GM13977 (cell line): ENCODE measurements at places on chromosomes 5 and 9.

GRCh38 chr9:4638968-4639367 lies 23.1 kb upstream of the PLPP6 start:
- no peak for DNase-seq

DNA sequence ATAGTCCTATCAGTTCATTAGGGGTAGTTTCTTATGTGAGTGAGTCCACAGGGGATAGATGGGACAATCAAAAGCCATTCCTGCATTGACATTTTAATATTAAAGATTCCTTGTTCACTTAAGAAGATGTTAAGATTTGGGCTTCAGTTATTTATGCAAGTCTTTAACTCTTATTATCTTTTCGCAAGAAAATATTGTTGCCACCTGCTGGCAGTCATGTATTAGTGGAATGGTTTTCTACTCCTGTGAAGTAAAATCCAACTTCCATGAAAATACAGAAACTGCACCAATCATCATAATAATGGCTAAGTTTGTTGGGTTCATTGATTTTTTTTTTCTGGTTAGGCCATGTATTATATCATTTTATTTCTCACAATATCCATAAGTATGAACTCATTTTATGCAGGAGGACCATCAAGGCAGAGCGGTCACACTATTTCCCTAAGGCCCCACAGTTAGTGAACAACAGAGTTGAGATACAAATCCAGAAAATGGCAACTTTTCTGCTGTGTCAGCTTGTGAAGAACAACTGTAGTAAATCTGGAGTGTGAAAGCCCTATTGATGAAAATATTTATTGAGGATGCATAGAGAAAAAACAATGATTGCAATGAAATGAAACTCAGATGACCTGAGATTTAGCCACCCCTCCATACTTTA lies 88.5 kb upstream of the TXNDC8 start:
- DNase-seq, result no peak

DNA sequence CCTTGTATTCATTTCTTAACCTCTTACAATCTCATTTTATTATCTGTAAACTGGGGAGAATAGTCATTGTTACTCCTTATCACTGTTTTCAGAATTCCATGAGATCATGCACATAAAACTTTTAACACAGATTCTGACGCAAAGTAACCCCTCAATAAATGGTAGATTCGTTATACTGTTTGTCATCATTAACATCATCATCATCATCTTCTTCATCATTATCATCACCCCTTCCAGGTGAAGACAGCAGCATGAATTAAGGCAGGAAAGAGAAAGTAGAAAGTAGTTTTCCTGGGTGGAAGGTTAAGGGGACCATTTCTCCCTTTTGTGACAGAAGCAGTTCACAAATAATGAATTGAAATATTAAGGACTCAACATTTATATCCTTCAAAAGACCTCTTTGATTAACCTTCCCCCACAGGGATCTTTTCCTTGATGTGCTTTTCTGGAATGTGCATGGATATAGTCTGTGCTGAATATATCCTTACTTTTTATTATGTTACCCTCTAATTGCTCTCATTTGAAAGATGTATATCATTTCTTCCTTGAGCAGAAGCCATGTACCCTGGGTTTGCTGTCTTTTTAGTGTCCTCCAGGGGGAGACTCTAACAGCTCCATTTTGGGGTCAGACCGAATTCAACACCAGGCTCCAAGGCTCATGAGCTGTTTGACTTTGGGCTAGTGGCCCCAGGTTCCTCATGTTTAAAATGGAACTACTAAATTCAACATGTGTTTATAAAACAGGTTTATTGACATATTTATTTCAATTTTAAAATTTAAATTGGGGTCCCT lies 1029.9 kb upstream of the WWC1 start:
- DNase-seq, result peak; percentile 6

DNA sequence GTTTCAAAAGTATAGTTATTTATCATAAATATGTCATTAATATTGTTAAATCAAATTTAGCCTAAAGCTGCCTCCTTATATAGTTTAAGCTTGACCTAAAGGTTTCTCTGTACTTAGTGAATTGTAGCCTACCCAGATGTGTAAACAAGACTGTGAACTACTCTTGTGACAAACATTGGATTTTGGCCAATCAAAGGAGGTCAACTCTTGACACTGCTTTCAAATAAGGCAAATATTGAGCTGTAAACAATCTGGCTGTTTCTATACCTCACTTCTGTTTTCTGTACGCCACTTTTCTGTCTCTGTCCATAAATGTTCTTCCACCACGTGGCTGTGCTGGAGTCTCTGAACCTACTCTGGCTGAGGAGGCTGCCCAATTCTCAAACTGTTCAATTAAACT lies 51.2 kb downstream of the FXN start:
- no peak for DNase-seq

DNA sequence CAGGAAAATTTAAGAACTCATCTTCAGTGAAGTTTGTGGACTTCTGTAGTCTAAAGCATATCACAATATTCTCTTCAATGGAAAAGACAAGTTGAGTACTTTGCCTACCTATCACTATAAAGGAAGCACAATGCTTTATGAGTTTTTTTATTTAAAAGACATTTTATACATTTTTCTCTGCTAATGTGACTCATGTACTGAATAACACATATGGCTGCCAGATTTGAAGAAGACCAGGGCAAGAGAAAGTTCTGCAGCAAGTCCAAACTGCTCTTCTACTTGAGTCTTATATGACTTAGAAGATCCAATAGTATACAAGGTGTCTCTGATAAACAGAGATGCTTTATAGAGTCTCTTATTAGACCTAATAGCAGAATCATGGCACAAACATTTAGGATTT lies 978.4 kb downstream of the TLE4 start:
- DNase-seq, result no peak

GRCh38 chr9:137302449-137303150 lies 529 bp upstream of the NRARP start:
- DNase-seq, result no peak

DNA sequence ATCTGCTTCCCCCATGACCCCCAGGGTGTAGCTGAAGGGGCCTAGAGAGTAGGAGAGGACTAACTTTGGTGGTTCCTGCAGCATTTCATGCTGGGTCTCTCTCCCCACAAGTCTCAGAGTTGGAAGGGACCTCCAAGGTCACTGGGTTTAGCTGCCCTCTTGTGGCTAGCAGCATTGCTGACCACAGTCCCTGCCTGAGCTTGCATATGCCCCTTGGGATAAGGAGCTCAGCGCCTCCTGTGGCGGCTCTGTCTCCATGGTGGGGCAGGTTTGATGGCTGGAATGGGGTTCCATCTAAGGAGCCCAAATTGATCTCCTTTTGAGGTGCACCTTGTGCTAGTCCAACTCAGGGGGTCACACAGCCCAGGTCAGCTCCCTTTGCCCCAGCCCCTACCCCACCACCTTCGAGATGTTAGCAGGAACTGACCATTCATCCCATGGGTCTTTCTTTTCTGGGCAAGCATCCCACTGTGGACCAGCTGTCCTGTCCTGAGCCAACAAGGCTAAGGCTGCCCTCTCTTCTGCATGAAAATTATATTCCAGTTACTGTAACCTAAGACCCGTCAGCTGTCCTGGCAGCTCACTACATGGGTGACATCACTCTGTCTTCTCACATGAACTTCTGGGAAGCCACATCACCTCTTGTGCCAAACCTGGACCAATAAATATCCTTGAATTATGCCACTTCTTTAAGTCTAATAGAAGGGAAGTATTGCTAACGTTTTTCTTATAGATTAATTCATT lies 196.2 kb downstream of the HSPA4 start:
- no peak for DNase-seq

DNA sequence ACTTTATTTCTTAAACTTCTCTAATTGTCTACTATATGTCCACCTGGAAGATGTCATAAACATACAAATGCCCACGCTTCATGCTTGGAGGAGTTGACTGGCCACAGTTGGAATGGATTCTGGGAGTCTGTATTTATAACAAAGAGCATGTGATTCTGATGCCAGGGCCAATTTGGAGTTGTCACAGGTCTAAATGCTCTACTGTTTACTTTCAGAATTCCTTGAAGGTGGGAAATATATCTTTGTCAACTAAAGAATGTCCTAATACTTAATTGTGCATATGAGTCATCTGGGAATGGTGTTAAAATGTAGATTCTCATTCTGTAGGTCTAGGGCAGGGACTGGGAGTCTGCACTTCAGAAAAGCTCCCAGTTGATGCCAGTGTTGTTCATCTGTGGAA lies 196.1 kb downstream of the ANXA1 start:
- DNase-seq, result no peak

DNA sequence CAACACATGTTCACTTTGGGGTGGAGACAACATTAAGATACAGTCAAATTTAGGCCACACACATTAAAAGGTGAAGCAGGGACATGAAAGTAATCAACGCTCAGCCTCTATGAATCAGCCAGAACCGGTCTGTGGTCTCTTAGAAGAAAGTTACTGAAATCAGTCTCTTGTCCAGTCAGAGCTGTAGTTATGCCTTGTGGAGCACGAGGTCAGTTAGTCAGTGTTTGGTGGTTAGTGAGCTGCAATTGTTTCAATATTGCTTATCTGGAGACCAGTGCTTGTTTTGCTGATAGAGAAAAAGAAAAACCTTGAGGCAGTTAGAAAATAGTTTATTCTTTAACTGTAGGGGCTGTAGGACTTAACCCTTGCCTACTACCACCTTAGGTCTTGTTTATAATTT lies 157.8 kb upstream of the RASEF start:
- DNase-seq, result peak; percentile 61

DNA sequence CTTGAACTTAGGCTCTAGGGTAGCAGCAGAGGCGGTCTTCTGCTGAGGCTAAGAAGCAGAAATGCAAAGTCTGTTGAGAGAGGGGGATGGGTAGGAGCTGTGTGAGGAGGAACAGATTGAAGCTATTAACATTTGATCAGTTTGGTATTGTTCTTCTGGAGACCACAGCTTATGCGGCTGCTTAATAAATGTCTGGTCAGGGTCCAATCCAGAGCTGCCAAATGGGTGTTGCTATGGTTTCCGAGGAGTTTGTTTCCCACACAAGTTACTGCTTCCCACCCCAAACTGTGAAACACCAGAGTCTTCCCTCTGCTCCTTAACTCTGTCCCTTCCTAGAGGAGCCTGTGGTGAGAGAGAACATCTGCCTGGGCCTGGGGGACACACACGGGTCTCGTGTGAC lies 142.2 kb upstream of the KLF4 start:
- no peak for DNase-seq

GRCh38 chr5:158154226-158155005 lies 295.5 kb upstream of the CLINT1 start:
- DNase-seq, result no peak

GRCh38 chr9:116193636-116194035 lies 40.0 kb downstream of the PAPPA start:
- DNase-seq, result no peak

GRCh38 chr5:178461004-178461730 lies 129.0 kb downstream of the COL23A1 start:
- DNase-seq, result peak; percentile 47

DNA sequence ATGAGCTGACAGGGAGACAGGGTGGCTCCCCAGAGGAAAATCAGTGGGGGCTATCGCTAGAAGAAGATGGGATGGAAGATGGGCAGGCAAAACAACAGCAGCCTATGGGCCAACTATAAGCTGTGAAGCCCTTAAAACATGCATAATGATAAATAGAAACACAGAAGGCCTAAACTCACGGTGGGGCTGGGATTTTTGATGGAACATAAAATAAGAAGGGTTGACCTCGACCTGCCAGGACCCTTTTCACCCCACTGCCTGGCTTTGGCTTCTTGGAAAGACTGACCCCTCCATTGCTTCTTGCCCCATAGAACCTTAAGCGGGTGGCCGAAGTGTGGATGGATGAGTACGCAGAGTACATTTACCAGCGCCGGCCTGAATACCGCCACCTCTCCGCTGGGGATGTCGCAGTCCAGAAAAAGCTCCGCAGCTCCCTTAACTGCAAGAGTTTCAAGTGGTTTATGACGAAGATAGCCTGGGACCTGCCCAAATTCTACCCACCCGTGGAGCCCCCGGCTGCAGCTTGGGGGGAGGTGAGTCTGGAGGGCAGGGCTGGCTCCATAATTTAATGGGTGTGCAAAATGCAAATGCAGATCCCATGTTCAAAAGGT lies 36.5 kb upstream of the SAP30L start:
- DNase-seq, result no peak

DNA sequence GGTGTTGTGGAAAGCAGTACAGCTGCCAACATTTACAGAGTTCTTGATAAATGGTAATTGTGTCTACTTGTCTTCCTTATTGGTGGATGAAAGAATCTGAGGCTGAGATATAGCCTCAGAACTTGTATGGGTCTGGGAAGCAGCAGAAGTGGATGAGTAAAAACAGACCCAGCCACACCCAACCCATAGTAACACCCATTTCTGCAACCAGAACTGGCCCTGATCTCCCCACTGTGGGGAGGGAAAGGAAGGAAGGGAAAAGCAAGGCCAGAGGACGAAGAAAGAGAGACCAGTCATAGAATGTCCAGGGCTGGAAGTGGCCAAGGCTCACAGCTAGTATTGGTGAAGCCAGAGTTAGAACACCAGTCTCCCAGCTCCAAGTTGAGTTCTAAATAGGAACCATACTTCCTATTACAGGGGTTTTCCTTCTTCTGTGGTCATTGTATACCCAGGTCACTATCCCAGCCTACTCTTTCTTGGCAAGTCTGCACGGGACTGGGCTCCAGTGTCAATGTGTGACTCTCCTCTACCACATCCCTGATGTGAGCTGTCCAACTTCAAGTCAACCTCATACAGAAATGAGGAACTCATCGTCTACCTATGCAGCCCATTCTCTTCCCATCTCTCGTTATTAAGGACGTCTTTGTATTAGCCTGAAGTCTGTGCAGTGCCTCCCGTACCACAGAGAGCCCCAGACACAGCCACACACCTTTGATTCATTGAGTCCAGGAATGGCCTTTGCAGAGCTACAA lies 35.9 kb downstream of the ITK start:
- no peak for DNase-seq

DNA sequence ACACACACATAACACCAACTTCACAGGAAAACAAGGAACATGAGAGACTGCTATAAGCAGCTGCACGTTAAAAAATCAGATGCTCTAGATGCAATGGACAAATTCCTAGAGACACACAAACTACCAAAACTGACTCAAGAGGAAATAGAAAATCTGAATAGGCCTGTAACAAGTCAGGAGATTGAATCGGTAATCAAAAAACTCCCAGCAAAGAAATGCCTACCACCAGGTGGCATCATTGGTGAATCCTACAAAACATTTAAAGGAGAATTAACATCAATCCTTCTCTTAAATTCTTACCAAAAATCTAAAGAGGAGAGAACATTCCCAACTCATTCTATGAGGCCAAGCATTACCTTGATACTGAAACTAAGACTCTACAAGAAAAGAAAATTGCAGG lies 54.9 kb downstream of the NDST1 start:
- no peak for DNase-seq

DNA sequence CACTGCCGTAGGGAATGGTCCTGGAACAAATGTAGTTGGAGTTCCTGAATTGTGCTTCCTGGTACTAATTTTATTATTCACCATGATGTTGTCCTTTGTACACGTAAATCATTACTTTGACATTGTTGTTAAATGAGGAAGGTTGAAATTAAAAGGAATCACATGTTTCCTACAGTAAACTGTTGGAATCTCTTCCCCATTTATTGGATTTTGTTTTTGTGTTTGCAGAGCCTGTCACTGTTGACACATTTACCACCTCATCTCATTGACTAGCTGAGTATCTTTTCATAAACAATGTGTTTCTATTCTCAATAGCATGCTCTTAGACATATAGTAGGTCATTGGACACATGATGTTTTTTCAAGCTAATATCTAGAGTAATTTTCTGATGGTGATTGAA lies 1012.5 kb downstream of the NR2F1-AS1 start:
- DNase-seq, result no peak

GRCh38 chr9:69645488-69645887 lies 26.7 kb downstream of the APBA1 start:
- DNase-seq, result no peak

GRCh38 chr5:69206528-69207190 lies 17.3 kb downstream of the CENPH start:
- no peak for DNase-seq
